ENCODE measurements at places on chromosomes 6 and 20.

DNA sequence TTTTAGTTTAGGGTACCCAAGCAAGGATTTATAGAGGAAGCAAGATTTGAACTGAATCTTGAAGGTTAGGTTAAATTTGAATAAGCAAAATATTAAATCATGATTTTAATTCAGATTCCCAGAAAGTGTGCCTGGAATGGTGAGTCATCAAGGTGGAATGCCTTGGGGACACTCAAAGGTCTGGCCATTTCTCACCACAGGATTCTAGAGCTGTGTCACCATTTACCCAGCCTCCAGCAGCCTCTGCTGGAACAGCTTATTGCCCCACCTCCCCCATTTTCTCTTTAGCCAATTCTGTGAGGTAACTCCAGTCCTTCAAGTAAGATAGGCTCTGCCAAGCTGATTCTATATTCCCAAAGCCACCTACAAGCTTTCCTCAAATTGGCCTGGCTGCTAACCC is 181.4 kb downstream of the SIM1 start:
- peak; percentile 20 for DNase-seq

DNA sequence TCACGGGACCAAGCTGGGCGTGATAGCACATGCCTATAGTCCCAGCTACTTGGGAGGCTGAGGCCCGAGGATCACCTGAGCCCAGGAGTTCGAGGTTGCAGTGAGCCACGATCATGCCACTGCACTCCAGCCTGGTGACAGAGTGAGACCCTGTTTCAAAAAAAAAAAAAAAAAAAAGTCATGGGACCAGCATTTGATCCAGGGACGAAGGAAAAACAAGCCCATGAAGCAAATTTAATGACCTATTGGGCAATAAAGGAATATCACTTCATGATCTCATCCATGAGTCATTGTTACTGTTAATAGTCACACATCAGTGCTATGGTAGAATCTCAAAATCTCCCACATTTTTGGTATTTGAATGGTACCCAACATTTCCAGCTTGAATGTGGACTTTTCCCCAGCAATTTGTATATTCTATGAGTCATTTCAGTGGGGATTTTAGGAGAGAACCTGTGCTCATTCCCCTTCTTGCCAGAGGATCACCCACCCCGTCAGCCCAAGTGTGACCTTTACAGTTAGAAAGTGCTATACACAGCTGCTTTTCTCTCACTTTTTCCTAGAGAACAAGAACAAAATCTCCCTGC is 8.5 kb upstream of the SOD2 start:
- peak; percentile 93 for DNase-seq

DNA sequence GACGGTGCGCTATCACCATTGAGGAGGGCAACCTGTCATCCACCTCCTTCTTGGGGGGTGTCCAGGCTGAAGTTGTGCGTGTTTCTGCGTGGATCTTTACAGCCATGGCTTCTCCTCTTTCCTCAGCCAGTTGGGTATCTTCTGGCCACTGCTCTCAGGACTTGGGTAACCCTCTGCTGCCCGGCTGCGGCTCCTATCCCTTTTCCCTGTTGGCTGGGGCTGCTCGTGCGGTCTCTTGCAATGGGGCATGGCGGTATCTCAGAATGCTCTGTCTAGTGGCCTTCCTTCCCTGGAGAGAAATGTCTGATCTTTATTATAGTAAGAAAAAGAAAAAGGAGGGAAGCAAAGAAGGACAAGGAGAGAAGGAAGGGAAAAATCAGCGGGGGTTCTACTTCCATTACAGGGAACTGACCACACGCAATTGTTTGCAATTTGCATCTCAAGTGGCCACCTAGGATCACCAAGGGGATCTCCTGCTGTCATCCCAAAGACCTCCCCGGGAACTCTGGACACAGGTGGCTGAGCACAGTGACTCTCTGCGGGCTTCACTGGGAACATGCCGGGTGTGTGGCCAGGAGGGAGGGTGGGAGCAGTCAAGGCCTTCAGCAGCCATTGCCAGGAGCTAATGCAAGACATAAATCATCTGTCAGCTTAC is 60.8 kb downstream of the NPEPL1 start:
- DNase-seq, result no peak

GRCh38 chr6:30091577-30092381 is 16.2 kb upstream of the RNF39 start:
- peak; percentile 66 for DNase-seq

DNA sequence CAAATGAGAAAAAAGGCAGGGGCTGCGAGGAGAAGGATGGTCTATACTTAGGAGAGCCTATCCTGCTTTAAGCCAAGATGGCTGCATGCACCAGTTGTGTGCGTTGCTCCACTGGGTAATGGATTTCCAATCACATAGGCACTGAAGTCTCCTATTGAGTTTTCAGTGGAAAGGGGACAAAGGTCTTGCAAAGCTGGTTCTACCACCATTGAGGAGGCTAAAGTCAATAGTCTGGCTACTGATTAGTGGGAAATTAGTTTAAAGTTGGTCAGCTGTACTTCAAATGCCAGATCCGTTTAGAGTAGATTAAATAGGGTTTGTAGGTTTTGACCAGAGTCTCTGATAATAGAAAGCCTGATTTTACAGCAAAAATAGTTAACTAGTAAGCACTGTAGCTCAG is 104.9 kb downstream of the SESN1 start:
- DNase-seq, result no peak

DNA sequence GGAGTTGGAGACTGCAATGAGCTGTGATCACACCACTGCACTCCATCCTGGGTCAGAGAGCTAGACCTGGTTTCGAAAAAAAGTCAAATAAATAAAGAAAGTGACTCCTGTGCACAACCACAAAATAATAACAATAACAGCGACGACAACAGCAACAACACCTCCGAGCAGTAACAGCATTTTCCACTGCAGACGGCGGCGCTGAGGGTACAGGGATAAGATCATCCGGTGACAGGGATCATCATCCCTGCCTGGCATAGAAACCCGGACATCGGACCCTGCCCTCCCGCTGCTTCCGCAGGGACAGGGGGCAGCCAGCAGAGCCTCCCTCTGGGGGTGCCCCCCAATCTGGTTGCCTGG is 11.5 kb downstream of the SRXN1 start:
- DNase-seq, result no peak

DNA sequence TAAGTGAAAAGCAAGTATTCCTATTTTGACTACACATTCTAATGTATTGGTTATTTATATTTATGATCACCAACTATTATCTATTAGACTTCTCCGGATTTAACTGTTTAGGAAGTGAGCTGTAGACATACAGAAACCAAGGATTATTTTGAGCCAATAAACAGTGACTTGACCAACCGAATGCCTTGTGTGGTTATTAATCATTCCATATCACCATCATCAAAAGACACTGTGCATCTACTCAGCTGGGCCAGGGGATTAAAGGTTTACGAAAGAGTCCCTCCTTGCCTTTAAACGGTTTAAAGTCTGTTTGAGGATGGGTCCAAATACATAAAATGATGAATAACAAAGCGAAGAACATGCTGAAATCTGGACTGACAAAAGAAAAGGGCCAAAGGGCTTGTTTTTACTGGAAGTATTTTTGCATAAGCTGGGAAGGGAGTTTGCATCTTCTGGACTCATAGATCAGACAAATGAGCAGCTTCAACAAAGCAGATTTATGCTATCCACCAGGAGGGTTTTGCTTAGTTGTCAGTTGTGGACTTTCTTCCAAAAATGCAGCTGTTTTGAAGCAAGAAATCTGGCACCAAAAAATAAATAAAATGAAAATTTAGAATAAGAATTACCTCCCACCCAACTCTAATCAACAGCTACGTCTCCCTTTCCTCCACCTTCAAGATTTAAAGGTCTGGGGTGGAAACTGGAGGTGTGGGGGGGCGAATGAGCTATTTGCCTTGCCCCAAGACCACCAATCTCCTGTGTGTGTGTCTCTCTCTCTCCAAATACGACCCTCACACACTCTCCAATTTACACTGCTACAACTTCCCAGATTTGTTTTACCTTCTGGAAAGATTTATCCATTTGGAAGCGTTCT is 33.6 kb upstream of the ID4 start:
- peak; percentile 6 for DNase-seq

GRCh38 chr6:150641398-150642139 is 41.9 kb downstream of the PLEKHG1 start:
- no peak for DNase-seq

GRCh38 chr6:49550492-49551077 is at the start of gene C6orf141:
Gene C6orf141, plus strand, starts transcription at chr6:49550668. Its CDS starts 125 bp downstream, at chr6:49550793.
- DNase-seq, result no peak

GRCh38 chr6:93676581-93676980 is 257.2 kb upstream of the EPHA7 start:
- DNase-seq, result no peak

- DNase-seq, result no peak
Measured at GRCh38 chr6:34736823-34737222, 20.5 kb upstream of the SNRPC start.

DNA sequence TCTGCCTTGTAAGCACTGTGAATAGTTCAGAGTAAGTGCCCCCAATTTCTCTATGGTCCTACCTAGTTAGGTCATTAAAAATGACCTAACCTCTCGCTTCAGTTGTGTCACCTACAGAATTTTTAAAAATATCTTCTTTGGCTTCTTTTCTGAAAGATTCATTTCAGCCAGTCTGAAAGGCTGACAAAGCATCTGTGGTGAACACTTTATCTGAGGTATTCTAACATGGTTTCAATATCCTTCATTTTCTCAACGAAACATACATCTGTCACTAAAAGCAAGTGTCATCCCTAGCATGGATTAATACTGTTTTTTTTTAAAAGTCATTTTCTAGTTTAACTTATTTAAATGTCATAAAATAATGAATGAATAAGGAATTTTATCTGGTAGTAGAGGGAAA is 5.1 kb downstream of the DPM1 start:
- DNase-seq, result no peak

DNA sequence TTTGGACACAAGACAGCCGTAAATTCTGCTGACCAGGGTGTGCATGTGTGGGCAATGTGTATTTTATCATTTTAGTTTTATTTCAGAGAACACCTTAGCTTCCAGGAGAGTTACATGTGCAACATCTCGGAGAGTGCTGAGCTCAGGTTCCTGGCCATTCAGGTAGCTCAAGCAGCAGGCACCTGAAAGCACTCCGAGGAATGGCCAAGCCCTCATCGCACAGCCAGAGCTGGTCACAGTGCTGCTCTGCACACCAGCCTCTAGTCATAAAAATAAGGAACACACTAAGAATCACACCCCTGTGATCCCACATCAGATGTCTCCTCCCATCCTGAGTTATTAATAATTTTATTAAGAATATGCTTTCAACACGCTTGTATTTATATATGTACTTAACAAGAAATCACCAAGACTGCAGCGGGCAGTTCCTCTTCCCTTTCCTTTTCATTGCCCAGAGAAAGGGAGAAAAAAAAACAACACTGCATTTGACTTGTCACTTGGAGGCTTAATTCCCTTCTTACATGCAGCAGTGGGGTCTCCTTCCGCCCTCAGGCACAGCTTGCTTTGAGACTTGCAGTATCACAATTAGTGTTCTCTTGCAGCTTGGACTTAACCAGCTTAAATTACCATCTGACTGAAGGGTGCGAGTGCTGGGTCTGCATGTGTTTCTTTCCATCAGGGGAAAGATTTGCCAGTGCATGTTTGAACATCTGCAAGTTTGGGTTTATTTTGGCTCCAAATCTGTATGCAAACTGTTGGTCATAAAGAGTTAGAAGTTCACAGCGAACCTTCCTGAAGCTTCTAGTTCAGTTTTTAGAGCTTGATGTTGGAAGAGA is 36.0 kb upstream of the IRF4 start:
- no peak for DNase-seq

GRCh38 chr20:50226093-50226974 is 35.7 kb downstream of the CEBPB start:
- peak; percentile 79 for DNase-seq

GRCh38 chr6:54267798-54268197 is 40.4 kb upstream of the TINAG start:
- DNase-seq, result peak; percentile 37

DNA sequence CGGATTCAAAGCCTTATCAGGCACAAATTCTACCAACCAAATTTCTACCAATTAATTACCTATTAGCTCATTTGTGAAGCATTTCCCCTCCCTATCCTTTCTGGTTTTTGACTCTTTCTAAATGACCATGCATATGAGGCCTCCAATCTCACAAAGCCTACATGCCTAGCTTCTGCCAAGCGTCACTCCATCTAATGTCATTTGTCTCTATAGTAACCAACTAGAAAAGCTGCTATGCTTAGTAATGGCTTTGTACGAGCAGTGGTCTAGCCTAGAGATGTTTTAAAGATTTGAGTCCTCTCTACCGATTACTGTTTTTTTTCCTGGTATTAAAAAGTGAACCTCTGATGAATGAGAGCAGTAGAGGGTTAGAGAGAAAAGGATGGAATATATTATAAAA is 4.8 kb upstream of the ASF1A start:
- no peak for DNase-seq

GRCh38 chr6:155066361-155066760 is 71.2 kb downstream of the TIAM2 start:
- DNase-seq, result peak; percentile 75

DNA sequence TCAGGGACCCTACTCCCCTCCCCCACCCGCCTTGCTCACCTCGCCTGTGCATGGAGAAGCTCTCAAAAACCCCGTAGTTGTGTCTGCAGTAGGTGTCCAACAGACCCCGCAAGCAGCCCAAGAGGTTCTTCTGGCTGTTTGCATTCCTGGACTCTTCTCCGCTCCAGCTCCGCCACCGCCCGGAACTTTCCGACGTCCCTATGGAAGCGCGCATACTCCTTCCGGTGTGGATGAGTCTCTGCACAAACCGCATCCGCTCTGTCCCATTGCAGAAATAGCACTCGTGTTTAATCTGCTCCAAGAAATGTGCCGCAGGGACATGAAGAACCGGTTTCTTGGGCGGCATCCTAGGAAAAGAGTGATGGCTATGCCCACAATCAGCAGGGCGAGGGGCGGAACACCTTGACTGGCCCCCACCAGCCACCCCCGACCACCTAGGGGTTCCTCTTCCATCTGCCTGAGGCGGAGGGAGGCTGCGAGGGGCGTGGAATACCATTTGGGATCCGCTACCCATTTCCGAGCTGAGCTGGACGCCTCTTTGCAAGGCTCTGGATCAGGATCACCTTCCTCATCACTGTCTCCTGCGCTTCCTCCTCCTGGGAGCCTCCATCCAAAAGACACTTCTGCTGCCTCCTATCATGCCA is 20.2 kb downstream of the HLA-DRA start:
- no peak for DNase-seq

GRCh38 chr6:4113649-4114048 is 21.7 kb downstream of the ECI2 start:
- peak; percentile 16 for DNase-seq

GRCh38 chr6:35723587-35723986 is 13.2 kb upstream of the ARMC12 start:
- no peak for DNase-seq
